ENCODE measurements at places on chromosomes 1 and 21.
A peak's percentile ranks its signal among the peaks of the same experiment; 100 is the strongest.

DNA sequence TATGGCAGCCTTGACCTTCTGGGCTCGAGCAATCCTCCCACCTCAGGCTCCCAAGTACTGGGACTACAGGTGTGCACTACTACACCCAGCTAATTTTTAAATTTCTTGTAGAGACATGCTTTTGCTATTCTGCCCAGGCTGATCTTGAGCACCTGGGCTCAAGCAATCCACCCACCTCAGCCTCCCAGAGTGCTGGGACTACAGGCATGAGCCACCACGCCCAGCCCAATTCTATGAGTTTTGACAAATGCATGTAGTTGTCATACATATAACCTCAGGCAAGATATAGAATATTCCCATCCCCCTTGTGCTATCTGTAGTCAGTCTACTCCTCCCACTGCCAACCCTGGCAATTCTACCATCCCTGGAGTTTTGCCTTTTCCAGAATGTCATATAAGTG is 38.7 kb upstream of the TTC22 start:
- no peak for DNase-seq

- DNase-seq: no peak
Measured at GRCh38 chr1:116808848-116809508, 54.7 kb downstream of the CD2 start.

GRCh38 chr1:154839691-154840090 is 30.4 kb downstream of the KCNN3 start:
- peak; percentile 64 for DNase-seq

- no peak for DNase-seq
Measured at GRCh38 chr1:245656189-245656717, 501.5 kb downstream of the KIF26B start.

- DNase-seq: no peak
Measured at GRCh38 chr1:41914516-41914915, 4.2 kb downstream of the HIVEP3 start.

- DNase-seq: no peak
Measured at GRCh38 chr1:176773038-176773437, 310.1 kb downstream of the PAPPA2 start.

DNA sequence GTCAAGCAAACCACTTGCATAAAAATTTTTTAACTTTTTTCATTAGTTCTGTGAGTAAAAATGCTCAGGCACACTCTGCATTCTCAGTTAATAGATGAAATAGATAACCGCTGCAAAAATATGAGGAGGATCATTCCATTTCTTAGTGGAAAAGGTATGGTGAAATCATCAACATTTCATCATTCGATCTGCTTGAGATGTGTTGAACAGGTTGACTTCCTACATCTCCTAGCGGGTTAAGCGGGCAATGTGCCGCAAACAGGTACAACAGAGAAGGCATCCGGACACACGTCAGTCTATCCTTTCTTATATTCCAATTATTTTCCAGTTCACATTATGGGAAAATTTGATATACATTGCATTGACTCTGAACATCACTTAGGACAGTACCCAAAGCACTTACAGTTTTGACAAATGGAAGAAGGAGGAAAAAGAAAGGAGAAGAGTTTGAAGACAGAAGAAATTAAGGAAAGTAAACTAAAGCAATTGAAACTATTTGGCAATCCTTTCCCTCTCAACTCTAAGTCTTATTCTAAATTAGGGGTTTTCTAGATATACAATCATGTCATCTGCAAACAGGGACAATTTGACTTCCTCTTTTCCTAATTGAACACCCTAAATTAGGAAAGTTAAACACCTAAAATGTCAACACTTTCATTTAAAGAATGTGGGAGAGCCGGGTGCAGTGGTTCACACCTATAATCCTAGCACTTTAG is 33.5 kb downstream of the NIBAN1 start:
- DNase-seq: no peak

DNA sequence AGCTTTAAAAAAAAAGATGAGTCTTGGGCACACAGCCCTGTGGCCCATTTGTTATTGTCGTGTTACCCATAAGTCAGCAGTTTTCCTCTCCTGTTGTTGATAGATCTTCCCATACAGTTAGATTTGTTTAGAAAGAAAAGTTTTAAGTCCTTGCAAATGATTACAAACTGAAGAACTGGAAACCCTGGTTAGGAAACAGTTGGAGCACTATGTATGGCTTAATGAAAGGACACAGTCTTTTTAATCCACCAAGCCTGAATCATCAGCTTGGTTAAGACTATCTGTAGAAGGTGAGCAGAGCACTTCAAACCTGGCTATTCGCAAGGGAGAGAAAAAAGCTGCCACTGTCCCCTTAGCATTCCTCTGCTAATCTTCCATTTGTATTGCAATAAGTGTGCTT is 241.0 kb downstream of the DISC1 start:
- no peak for DNase-seq

GRCh38 chr1:10788592-10789006 is 7.8 kb downstream of the CASZ1 start:
- DNase-seq: no peak

GRCh38 chr1:224333939-224334786 is 4.2 kb upstream of the NVL start:
- DNase-seq: peak; percentile 46

DNA sequence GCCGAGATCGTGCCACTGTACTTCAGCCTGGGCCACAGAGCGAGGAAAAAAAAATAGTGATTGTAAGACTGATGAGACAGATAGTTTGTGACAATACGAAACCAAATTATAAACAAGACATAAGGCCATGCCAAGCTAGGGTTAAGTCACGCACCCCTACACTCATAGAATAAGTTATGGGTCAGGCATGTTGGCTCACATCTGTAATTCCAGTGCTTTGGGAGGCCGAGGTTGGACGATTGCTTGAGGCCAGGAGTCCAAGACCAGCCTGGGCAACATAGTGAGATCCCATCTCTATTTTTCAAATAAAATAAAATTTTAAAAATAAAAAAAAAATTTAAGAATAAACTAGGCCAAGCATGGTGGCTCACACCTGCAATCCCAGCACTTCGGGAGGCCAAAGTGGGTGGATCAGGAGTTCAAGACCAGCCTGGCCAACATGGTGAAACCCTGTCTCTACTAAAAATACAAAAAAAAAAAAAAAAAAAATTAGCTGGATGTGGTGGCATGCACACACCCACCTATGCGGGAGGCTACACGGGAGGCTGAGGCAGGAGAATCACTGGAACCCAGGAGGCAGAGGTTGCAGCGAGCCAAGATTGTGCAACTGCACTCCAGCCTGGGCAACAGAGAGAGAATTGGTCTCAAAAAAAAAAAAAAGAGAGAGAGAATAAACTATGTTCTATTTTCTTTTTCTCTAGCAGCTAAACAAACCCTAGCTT is 50.1 kb upstream of the SPOCD1 start:
- DNase-seq: no peak

- no peak for DNase-seq
Measured at GRCh38 chr1:37325509-37326437, 148.6 kb upstream of the ZC3H12A start.

- DNase-seq: no peak
Measured at GRCh38 chr21:32842146-32842545, 70.6 kb upstream of the PAXBP1 start.

- DNase-seq: no peak
Measured at GRCh38 chr21:44440241-44441040, 14.9 kb upstream of the LRRC3 start.

DNA sequence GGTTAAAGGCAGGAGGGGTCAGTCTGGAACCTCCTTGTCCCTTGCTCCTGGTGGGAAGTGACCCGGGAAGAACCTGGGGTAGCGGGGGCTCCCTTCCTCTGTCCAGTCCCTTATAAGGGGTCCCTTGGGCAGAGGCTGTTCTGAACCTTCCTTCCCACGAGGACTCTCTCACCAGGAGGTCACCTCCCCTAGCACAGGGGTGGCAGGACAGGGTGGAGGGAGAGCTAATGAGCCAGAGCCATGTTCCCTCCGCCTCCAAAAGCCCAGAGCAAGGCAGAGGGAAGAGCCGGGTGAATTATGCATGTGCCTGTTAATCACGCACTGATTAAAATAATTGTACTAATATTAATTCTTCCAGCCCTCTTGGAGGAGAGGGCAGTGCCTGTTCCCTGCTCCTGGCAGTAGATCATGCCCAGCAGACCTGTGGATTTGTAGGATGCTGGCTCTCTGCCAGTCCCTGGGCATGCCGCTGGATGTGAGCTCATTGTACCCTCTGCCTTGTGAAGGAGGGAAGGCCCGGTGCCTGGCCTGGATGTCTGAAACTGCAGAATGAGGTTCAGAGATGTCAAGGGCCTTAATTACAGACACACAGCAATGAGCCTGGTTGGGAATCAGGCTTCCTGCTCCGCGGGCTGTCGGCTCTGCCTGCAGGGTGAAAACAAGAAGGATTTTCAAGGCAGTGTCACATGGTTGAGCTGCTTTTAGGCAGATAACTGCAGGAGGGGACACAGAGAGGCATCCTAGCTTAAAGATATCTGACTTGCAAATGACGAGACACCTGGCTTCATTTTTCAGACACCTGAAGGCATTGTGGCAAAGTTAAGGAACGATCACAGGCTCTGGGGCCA is 68.2 kb downstream of the IGSF21 start:
- no peak for DNase-seq

- DNase-seq: peak; percentile 52
Measured at GRCh38 chr1:21534674-21535378, 25.6 kb downstream of the ALPL start.

DNA sequence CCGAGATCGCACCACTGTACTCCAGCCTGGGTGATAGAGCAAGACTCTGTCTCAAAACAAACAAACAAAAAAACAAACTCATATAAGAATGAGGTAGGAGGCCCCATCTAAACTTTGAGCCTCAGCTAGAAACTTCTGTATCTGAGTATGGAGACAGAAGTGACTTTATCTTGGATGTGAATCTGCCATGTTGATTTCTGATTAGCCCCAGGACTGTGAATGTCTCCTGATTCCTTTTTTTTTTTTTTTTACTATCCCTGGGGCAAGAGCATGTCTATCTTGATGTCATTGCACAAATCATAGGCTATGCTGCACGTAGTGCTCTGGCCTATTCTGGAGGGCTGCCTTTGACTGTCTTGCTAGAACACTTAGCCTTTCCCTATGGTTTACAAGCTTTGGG is 211.0 kb downstream of the PTPRU start:
- no peak for DNase-seq

DNA sequence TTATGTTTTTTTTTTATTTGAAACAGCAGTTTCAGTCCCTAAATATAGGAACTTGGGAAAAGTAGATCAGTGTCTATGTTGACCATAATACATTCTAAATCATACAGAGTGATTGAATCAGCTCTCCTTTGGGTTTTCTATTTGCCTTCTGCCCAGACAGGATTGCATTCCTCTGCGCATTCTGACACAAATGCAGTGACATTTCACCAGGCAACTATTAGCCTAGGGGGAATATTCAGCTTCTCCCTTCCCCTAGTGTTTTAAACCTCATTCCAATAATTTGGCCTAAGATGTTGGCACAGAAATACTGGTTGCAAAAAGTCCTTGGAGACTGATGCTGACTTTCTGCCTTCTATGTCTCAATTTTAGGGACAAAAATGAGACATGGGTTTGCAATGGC is 172.8 kb downstream of the PTGER3 start:
- peak; percentile 23 for DNase-seq

- DNase-seq: no peak
Measured at GRCh38 chr1:50976111-50976889, 6.3 kb downstream of the CDKN2C start.

DNA sequence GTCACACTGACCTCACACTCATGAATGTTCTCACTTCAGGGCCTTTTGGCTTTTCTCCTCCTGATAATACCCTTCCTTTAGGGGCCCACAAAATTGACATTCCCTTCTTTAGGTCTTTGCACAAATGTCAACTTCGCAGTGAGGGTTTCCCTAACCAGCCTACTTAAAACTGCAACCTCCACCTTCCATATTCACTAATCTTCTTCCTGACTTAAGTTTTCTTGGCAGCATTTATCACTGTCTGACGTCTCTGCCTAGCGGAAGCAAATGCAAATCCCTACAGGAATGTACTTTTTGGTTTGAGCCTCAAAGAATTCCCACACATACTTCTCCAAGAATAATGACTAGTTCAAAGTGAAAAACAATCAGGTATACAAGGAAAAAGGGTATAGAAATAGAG is 32.8 kb downstream of the INTS7 start:
- no peak for DNase-seq

GRCh38 chr21:39651206-39651605 is 38.5 kb downstream of the B3GALT5 start:
- DNase-seq: peak; percentile 43

- peak; percentile 64 for DNase-seq
Measured at GRCh38 chr1:230982696-230983095, 3.8 kb downstream of the ARV1 start.

DNA sequence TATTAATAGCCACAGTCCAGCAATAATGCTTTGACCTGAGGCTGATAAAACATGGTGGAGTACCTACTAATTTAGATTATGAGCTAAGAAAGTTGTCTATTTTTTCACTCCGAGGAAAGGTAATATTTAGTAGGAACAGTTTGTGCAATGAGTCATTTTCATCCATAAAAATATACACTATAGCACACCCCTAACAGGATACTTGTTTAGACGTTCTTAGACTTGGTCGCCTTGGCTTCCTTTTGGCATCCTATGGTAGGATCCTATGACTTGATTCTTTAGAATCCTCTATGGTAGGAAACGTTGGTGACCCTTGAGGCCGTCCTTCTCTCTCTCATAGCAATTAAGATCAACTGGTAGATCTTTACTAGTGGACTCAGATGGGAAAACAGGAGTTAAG is 81.8 kb downstream of the RGS7 start:
- no peak for DNase-seq

DNA sequence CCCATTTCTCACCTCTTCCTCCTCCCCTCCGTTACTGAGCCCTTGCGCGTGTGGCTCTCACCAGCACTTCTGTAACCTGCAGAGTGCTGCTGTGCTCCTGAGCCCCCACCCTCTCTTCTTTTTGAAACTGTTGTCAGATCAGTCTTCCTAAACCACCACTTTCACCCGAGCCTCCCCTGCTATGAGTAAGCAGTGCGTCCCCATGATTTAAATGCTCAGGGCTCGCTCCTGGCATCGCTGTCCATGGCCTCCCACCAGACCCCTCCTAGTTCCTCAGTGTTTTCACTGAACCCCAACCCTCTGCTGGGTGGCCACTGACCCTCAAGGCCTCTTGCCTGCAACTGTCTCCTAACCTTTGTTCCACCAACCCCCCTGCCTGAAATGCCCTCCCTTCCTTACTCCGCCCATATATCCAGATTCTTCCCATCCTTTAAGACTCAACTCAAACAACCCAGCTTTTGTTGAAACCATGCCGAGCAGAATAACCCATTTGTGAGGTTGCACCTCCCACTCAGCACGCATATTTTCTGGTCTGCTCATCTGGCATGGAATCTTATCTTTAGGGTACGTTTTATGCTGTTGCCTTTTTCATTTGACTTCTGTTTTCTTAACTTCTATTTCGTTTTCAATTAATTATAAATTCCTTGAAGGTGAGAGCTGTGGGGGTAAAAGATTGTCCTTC is 64.5 kb upstream of the FAM3B start:
- no peak for DNase-seq
